Activated T-cell treated with anti-CD3 and anti-CD28 coated beads, Interleukin-2, amount 50 U/mL, for 48 hours (primary cell): ENCODE measurements at places on chromosomes 16 and 17.

DNA sequence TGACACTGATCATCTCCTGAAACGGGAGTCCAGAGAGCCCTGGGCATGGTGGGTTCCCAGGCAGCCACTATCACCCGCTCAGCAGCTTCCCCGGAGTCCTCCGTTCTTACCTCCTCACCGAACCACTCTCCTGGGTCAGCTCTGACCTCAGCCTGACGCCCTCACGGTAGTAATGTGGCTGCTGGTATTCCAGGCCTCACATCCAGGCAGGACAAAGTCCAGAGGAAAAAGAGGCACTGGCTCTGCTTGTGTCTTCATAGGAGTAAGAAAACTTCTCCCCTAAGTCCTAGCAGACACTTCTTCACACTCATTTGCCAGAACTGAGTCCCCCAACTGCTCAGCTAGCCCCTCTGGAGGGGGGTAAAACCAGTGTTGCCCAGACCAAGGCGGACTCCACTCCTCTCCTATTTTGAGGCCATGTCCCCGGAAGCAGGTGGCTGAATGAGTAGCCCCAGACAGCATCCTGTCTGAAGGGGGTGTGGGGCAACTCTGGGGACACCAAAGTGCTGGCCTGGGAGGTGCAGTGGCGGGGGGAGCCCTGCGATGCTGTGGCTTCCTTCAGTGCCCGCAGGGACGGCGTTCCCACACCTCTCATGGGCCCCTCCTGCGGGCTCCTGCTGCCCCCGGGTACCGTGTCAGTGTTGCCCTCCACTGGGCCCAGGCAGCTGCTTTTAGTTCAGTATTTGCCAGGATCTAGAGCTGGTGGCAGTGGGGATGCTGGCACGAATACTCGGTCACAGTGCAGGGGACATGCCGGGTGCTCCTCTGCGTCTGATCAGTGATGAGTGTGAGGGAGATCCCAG lies 5.4 kb downstream of the FSCN2 start:
- no peak for DNase-seq

- DNase-seq, result no peak
Measured at GRCh38 chr17:67442787-67443624, 65.9 kb downstream of the PITPNC1 start.

DNA sequence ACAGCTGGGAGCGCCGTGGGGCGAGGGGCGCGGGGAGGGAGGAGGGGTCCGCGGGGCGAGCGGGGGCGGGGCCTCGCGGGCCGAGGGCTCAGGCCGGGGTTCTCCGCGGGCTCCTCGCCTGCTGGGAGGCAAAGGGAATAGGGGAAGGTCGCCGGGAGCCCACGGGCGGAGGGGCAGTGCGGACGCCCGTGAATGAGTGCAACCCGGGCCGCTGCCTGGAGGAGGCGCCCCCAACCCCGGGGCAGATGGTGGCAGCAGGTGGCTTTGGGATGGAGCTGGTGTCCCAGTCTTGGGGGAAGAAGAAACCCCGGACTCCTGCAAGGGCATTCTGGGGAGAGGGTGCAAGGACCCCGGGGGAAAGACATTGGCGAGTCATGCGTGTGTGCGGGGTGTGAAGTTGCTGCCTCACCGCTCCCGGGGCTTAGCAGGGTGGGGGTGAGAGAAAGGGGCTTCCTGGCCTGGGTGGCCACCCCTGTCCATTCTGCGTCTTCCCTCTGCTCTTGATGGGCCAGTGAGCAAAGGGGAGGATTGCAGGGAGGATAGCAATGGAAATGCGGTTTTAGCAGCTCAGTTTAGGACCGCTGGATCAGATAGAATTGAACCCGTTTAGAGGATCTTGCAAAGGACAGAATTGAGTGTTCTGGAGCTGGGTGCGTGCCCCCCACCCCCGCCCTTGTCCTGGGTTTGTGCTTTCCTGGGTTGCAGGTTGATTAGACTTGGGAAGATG lies 526 bp downstream of the KIAA0513 start:
- peak; percentile 45 for DNase-seq

DNA sequence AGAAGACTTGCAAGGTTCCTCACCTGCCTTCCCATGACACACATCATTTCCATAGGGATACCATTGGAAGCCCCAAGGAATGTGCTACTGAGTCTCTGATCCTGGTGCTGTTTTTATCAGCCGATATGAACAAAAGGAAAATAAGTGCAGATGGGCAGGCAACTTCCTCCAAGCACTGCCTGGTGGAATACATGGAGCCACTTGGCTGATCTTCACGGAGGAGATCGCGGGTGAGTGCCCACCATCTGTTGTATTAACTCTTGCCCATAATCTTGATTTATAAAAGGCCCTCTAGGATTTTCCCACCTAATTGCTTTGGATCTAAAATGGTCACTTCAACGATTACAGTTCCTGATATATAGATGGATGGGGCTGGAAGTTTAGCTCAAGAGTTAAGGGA lies 24.7 kb upstream of the CDRT15 start:
- DNase-seq, result no peak

GRCh38 chr16:29875206-29875605 lies 12.2 kb upstream of the CDIPT start:
- no peak for DNase-seq

GRCh38 chr17:38599398-38599856 lies 6.3 kb downstream of the SRCIN1 start:
- no peak for DNase-seq

GRCh38 chr16:27202923-27203506 lies 311 bp upstream of the KDM8 start:
- no peak for DNase-seq

DNA sequence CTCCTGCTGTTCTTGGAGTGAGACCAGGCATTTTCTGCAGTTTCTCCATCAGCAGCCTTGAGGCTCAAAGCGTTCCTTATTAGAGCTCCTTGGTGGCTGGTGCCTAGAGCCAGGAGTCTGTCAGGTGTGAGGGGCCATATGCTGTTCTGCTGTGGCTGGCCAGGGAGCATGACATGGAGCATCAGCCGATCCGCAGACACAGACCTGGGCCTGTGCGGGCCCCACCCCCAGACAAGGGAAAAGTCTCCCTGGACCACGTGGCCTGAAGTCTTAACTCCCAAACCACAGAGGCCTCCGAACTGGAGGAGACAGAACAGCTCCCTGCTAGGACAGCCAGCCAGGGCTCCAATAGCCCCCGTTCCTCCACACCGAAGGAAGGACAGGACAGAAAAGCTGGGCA lies 162.7 kb upstream of the CIBAR2 start:
- DNase-seq, result no peak

DNA sequence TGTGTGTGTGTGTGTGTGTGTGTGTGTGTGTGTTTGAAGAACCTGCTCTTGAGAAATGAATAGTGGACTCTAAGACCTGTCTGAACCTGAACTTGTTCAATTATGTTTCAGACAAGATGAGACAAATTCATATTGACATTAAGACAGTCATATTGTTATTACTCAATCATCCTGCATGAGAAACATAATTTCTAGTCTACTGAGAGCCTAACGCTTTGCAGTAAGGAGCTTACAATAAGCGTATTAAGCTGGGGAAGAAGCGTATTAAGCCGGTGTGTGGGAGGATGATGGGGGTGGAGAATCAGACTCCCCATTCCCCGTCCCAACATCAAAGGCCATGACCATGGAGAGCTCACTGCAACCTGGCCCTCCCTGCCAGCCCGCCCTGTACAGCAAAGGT lies 22.4 kb upstream of the MNT start:
- DNase-seq, result no peak

GRCh38 chr17:54307351-54307750 lies 484.6 kb downstream of the KIF2B start:
- no peak for DNase-seq

- DNase-seq, result no peak
Measured at GRCh38 chr17:79711715-79712305, 18.9 kb upstream of the ENPP7 start.

DNA sequence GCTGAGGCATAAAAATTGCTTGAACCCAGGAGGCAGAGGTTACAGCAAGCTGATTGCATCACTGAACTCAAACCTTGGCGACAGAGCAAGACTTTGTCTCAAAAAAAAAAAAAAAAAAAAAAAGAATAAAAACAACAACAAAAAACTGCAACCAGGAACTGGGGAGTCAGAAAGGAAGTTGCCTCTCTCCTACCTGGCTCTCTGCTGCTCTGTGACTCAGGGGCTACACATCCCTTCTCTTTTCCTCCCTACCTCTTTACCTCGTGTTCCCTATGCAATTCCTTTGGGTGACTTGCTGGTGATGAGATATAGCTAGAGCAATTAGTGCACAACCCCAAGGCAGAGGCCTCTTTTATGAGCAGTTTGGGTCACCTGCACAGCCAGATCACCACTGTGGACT lies 95.9 kb downstream of the ABCC1 start:
- DNase-seq, result no peak

DNA sequence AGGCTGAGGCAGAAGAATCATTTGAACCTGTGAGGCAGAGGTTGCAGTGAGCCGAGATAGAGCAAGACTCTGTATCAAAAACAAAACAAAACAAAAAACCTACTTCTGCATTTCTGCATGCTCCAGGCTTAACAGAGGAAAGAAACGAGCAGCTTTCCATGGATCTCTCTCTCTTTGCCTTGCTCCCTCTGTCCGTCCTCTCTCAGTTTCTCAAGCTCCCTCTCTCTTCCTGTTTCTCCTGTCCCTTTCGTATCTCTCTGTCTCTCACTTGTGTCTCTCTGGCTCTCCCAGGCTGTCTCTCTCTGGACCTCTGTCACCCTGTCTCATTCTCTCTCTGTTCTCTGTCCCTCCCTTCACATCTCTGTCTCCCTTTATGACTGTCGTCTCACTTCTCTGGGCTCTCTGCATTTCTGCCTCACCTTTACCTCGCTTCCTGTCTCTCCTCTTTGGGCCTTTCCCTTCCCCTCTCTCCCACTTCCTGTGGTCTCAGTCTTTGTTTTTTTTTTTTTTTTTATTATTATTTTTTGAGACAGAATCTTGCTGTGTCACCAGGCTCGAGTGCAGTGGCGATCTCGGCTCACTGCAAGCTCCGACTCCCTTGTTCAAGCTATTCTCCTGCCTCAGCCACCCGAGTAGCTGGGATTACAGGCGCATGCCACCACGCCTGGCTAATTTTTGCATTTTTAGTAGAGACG lies 4.1 kb upstream of the PITPNA start:
- peak; percentile 39 for DNase-seq

DNA sequence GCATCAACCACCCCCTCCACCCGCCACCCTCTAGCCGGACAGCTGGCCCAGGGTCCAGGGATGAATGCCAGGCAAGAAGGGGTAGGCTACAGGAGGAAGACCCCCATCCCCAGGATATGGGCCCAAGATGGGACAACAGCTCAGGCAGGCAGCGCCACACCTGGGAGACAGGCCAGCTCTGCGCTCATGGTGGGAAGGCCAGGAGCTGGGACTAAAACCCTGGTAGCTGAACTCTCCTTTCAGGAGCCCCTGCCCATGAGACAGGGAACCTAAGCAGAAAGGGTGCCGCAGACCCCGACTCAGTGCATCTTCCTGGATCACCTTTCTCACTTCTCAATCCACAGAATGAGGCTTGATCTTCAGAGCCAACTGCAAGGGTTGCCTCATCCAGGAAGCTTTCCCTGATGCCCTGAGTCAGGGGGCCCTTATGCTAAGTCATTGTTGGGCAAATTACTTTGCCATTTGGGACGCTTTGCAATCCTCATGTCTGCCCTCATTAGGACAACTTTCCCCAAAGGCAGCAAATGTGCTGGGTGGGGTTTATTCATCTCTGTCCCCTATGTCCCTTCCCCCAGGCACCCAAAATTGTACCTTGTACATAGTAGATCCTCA lies 9.0 kb downstream of the ZDHHC1 start:
- DNase-seq, result no peak

GRCh38 chr17:77579131-77579530 lies 379.4 kb upstream of the TNRC6C start:
- no peak for DNase-seq

GRCh38 chr16:81319221-81319912 lies 4.6 kb downstream of the GAN start:
- no peak for DNase-seq

- no peak for DNase-seq
Measured at GRCh38 chr16:1288813-1289476, 20.5 kb upstream of the UBE2I start.

- DNase-seq, result no peak
Measured at GRCh38 chr16:87086575-87086974, 230.6 kb downstream of the C16orf95 start.

- DNase-seq, result peak; percentile 68
Measured at GRCh38 chr17:6666077-6666521, 14.5 kb downstream of the C17orf100 start.

DNA sequence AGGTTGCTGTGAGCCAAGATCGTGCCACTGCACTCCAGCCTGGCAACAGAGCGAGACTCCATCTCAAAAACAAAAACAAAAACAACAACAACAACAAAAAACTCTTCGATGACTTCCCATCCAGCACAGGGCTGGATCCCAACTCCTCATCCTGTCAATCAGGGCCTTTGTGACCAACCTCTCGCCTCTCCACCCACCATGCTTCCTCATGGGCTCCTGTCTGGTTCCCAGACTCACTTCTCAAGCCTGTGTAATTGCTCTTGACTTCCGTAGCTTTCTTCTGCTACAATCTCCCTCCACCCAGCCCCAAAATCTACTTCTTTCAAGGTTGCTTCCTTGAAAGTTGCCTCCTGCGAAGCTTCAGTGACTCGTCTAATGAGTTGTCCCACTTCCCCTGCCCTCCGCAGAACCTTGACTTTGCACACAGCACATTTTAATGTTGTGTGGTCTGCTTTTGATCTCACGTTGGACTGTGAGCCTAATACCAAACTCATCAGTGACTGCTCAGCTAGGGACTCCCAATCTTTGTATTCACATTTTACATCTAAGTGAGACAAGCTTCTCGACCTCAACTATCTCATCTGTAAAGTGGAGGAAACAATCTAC lies 936 bp upstream of the RASL10B start:
- no peak for DNase-seq

- DNase-seq, result no peak
Measured at GRCh38 chr16:71727551-71728324, 3.2 kb upstream of the PHLPP2 start.

DNA sequence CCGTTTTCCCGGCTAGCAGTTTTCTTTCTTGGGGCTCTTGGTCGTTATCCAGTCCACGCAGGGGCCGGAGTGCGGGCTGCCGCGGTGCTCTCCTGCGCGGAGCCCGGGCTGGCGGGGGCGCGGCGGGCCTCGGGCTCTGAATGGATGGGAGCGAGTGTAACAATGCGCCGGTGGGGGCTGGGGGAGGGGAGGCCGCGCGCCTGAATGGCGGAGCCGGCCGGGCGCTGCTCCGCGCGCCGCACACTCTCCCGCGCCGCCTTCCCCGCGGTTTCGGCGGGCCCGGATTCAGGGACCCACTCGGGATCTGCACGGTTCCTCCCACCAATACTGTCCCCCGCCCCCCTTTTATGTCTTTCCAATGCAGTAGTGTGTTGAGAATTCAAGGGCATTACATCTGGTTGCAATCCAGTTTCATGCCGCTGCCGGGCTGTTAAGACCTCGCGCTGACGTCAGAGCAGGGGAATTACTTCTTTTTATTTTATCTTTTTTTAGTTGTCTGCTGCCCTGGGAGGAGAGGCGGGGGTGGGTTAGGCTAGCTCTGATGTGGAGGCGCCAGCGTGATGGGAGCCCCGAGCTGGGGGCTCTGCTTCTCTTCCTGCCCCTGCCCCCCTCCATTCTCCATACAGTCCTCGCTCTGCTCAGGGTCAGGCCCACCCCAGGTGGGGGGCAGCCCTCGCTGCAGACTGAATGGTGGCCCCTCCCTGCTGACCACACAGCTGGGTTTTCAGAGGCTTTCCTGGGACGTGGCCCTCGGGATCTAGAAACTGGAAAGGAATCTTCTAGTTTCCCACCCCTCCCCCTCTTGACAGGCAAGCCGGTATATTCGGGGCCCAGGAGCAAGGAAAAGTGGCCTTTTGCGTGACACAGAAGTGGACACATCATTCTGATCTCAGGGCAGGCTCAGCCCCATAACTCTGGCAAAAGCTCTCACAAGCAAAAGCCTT lies 1.8 kb downstream of the RAI1 start:
- peak; percentile 81 for DNase-seq
